ENCODE measurements at places on chromosomes 7 and 10. TPM values are rescaled to one million over a fixed set of nuclear protein-coding genes. Genes with fewer than 3 reads are reported as not detected.

GRCh38 chr10:16745061-16745460, 72.2 kb downstream of the RSU1 start:
- DNase-seq: no peak

DNA sequence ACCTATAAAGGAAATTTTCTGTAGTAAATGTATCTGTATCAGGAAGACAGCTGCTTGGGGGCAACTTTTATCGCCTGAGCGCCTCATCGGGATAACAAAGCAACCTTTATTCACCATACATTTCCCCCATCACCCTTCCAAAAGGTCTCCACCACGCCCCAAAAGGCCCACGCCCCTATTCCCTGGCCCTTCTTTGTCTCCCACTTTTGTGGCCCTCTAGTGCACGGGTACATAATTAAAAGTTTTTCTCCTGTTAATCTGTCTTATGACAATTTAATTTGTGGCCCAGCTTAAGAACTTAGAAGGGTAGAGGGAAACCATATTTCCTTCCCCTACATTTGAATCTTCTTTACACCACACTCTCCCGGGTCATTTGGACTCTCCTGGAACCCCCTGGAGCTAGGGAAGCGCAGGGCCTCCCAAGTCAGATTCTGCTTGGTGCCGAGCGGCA, 625 bp downstream of the RP9 start:
- DNase-seq: no peak

- DNase-seq: no peak
Observed at GRCh38 chr10:93993782-93994437, at the start of gene PLCE1. Gene PLCE1 (plus strand): TSS chr10:93993931. CDS start chr10:94031047, 37,116 bp downstream.

- DNase-seq: no peak
Observed at GRCh38 chr10:125273023-125273422, 112.7 kb upstream of the CTBP2 start.

GRCh38 chr7:108282427-108282996, 152.4 kb upstream of the LAMB4 start:
- no peak for DNase-seq

- DNase-seq: peak; percentile 76
Observed at GRCh38 chr10:95655571-95656290, 780 bp downstream of the ALDH18A1 start.

- DNase-seq: peak; percentile 18
Observed at GRCh38 chr10:117543225-117544003, 868 bp downstream of the EMX2 start.

GIMAP7 gene
- not detected for total RNA-seq

DNA sequence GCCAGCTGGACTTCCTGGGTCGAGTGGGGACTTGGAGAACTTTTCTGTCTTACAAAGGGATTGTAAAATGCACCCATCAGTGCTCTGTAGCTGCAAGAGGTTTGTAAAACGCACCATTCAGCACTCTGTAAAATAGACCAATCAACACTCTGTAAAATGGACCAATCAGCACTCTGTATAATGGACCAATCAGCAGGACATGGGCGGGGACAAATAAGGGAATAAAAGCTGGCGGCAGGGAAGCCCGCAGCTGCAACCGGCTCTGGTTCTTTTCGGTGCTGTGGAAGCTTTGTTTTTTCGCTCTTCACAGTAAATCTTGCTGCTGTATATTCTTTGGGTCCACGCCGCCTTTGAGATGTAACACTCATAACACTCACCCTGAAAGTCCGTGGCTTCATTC, 151.9 kb downstream of the GALNT17 start:
- DNase-seq: no peak

NUTM2A gene
- total RNA-seq: under 0.01 TPM

PCDH15 gene
- not detected for total RNA-seq

GHRHR gene
- total RNA-seq: not detected

CUZD1 gene
- total RNA-seq: 0.32 TPM

- DNase-seq: peak; percentile 41
Observed at GRCh38 chr10:72697716-72698115, 5.8 kb downstream of the MCU start.

CAMK1D gene
- total RNA-seq: 1.3 TPM

GRCh38 chr7:12692479-12693259, 5.2 kb downstream of the ARL4A start:
- DNase-seq: no peak

DNA sequence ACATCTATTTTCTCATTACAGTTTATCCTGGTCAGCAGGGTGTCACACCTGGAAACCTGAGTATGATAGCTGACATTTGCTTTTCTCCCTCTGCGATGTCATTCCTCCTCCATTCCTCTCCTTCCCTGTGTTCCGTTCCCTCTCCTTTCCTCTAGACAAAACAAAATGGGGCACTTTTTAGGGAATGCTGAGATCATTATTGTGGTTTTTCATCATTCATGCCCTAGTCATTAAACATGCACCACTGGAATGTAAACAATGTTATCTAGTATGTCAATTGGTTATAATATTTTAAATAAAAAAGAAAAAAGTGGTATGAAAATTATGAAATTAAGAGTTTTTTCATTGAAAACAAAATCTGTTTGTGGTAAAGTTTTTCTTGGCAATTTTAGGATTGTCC, 132.6 kb downstream of the MAPK8 start:
- peak; percentile 34 for DNase-seq

DNA sequence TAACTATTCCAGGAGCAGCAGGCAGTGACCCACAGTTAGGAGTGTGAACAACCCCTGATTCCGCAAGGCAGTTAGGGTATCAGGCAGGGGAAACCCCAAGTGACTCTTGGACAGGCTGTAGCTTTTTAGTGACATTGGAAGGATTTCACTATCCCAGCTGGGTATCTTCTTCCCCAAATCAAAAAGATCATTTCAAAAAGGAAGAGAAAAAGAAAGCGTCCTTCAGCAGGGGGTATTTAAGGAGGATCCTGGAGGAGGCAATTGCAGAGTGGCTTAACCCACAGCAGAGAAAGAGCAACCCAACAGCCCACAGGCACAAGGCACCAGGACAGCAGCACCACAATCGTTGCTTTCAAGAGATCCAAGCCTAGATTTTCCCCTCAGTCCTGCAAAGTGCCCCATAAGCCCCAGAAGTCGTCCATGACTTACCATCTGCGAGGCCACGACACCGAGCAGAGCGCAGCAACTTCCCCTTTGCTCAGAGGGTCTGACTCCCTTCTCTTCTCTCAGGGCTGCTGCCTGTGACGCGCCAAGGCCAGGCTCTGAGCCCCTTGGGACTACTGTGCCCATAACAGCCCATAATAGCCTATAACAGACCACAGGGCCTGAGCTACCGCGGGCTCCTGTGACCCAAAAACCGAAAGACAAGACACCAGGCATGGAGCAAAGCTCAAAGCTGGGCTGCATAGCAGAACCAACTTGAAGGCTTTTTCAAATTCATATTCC, 19.8 kb downstream of the PIK3AP1 start:
- DNase-seq: no peak

- no peak for DNase-seq
Observed at GRCh38 chr10:132297526-132297925, 10.2 kb downstream of the STK32C start.

GRCh38 chr7:106283501-106283830, 1.3 kb downstream of the NAMPT start:
- DNase-seq: peak; percentile 33

DNA sequence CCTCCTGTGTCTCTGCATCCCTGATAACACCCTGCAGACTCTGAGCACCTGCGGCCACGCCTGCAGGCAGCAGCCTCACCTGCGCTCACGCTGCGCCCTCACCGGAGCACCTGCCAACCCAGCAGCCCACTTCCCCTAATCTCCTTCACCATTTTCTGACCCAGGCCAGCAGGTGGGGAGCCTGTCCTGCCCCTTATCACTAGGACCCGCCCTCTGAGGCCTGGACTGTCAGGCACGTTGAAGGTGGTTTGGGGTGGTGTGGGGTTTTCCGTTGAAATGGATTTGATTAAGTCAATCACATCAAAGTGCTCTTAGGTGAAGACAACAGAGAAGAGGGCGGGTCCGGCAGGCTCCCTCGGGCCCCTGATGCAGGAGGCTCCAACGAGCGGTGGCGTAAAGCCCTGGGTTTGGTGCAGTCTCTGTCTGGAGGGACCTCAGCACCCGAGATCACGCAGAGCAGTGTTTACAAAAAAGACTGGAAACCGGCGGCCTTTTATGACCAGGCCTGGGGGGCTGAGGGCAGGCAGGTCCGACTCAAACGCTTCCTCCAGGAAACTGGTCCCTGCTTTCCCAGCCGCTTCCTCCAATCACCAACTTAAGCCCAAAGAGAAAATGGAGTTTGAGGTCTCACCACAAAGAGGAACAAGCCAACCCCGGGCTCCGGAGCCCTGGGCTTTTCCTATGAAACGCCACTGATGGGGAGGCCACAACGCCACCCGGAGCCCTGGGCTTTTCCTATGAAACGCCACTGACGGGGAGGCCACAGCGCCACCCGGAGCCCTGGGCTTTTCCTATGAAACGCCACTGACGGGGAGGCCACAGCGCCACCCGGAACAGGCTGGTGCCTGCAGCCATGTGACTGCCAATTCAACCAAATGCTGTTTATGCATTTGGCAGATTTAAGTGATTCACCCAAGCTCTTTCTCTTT, 45.5 kb downstream of the DPYSL4 start:
- DNase-seq: no peak

CFAP46 gene
- under 0.01 TPM for total RNA-seq

PTN gene
- total RNA-seq: 25.1 TPM

GRCh38 chr7:47622586-47622945, 40.7 kb upstream of the TNS3 start:
- no peak for DNase-seq

FFAR4 gene
- total RNA-seq: not detected

SH2B2 gene
- total RNA-seq: 0.97 TPM

GRCh38 chr10:31648966-31649365, 279.7 kb downstream of the ARHGAP12 start:
- peak; percentile 81 for DNase-seq

CALML5 gene
- not detected for total RNA-seq

GRCh38 chr10:8912108-8912507, 857.6 kb downstream of the GATA3 start:
- no peak for DNase-seq

GRCh38 chr7:23685731-23686130, 5.7 kb downstream of the FAM221A start:
- no peak for DNase-seq

DNA sequence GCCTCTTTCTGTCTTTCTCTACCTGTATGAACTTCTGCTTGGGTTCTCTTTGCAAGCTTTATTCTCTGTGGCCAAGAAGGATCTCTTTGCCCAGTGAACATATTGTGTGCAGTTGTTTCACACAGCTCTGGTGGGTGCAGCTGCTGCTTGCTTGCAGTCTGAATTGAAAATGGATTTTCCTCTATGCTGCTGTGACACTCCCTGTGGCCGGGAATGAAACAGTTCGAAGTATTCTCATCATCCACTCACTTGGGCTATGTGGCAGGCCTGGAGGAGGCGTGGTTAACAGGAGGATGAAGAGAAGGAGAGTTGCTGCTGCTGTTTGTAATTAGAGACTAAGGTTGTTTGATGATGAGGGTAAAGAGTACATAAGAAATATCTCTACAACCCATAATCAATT, 28.4 kb upstream of the ITGA8 start:
- no peak for DNase-seq

HABP2 gene
- not detected for total RNA-seq

DNA sequence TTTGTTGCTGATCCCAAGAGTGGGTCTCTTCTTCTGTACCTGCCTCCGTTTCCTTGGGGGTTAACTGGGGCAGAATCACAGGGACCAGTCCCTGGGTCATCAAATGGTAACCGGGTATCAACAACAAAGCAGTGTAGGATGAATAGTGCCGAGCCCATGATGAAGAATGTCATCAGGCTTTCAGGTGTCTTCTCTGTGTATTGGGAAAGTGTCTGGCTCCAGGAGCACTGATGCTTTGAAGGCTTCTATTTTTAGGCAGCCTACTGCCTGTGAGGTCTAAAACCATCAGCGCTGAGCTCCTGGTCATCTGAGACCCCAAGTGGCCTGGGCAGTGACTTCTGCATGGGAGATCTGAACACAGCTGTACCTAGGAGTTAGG, 48.2 kb upstream of the SHH start:
- DNase-seq: no peak

KLF14 gene
- total RNA-seq: under 0.01 TPM

- no peak for DNase-seq
Observed at GRCh38 chr10:111209692-111210091, 132.9 kb downstream of the ADRA2A start.

GRCh38 chr10:116049158-116049973, 223.6 kb downstream of the GFRA1 start:
- DNase-seq: no peak

DNA sequence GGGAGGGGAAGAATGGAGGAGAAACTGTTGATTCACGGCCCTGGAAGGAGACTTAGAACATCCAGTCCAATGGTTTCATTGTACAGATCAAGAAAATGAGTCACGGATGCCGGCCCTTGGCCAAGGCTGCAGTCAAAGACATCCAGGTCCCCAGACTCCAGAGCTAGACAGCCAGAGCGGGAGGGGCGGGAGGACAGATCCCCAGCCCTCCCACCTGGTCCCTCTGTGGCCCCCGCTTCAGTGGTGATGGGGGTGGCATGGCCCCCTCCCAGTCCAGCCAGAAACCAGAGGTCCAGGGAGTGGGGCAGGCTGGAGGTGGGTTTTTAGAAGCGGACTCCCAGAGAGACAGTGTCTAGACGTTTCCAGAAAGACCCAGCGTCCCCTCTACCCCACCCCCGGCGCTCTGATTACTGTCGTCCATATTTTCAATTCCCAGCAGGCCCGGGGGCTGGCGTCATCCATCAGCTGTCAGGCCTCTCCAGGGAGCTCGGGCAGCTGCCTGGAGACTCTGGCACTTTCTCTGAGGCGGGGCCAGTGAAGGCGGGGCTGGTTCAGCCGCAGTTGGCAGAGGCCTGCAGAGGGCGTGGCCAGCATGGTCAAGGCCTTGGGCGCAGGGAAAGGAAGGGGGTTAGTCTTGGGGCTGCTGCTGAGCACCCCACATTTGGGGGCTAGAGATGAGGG, 8.0 kb upstream of the HSPB1 start:
- DNase-seq: peak; percentile 96

FAM241B gene
- not detected for total RNA-seq

DNA sequence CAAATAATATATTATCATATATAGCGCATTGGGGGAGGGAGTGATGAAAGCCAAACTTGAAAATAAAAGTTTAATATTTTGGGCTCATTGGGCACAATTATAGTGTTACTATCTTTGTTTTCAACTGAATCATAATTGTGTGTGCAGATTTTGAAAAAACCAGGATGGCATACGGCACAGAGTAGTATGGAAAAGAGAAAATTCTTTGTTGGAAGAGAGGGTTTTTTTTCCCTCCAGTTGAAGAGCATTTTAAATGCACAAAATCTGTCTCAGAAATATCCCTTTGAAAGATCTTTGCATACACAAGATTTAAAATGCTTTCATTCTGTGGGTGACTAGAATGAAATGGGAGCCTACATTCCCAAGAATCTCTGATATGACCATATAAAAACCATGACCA, 269.6 kb downstream of the EXOC4 start:
- no peak for DNase-seq
